ENCODE measurements at places on chromosomes 1 and 21. TPM values are rescaled to one million over a fixed set of nuclear protein-coding genes. Genes with fewer than 3 reads are reported as not detected.

The IL12RB2 gene
- 0.40 TPM for polyA plus RNA-seq

The FNDC5 gene
- polyA plus RNA-seq = 45.3 TPM

The CD53 gene
- polyA plus RNA-seq = 5.2 TPM

- no peak for DNase-seq
These were observed 25.3 kb downstream of the TP53BP2 start for GRCh38 chr1:223820515-223820858.

DNA sequence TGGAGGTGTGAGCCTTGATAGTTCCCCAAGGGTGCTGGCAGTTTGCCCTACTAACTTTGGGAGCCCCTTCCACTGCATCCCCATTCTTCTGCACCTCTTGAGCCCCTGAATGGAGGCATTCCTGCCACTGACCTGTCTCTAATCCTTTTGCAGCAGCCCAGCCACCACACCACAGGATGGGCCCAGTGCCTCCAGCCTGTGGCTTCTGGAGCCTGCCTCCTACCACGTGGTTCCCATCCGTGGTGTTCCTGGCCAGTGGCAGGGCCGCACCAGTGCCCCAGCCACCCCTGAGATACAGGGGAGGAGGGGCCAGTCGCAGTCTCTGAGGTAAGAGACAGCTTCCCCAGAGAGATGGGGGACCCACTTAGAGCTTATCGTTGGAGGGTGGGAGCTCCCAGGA is 14.4 kb downstream of the INAVA start:
- DNase-seq = no peak

All from right renal pelvis (tissue), 4 donors.